ENCODE measurements at places on chromosomes 16 and 17.

DNA sequence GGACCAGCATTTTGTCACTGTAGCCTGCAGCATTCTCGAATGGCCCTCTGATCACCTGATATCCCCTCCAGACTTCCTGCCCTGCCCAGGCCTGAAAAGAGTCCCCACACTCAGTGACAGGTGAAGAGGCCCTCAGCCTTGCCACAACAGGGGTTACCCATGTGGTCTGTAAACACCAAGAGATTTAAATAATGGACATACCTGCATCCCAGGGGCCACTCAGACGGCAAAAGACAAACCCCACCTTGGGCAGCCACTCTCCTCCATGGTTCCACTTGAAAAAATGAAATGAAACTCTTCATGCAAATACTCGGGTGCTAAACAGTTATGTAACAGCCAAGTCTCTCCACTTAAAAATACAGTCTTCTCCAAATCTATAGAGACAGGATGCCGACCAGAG is 22.9 kb upstream of the PECAM1 start:
- DNase-seq, result no peak

DNA sequence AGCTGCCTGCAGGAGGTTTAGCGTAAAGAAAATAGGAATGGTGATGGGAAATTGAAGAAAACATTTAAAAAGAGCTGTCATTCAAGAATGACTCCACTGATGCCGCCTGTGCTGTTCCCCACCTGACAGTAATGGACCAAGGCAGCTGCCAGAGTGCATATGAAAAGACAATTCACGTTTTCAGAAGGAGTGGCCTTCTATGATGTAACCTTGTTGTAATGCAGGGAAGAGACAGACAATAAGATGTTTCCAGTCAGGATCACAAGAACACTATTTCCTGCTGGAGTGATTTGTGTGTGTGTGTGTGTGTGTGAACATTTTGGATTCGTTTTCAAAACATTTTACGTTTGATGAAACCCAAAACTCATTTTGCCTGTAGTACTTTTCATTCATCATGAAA is 203.7 kb downstream of the LGALS9B start:
- no peak for DNase-seq

- DNase-seq, result no peak
These were observed 153.4 kb upstream of the DYNLRB2 start for GRCh38 chr16:80387318-80387921.

DNA sequence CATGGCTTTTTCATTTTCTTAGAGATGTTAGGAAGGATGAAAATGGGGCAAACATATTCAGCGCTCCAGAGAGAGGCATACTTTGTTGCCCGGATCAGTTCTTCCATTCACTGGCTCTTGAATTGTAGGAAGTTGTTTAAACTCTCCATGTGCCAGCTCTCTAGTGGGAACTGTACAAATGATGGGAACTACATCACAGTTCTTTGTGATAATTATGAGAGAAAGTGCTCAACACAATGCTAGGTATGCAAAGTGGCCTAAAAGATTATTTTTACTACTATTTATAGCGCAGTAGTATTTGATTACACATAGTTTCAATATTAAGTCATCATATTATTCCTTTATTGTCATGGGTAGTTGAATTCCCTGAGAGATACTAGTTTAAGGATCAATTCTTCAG is 268.5 kb downstream of the RBFOX1 start:
- no peak for DNase-seq

GRCh38 chr17:48994549-48995303 is 2.5 kb upstream of the IGF2BP1 start:
- DNase-seq, result no peak

GRCh38 chr16:52383119-52383518 is 163.8 kb downstream of the TOX3 start:
- no peak for DNase-seq

DNA sequence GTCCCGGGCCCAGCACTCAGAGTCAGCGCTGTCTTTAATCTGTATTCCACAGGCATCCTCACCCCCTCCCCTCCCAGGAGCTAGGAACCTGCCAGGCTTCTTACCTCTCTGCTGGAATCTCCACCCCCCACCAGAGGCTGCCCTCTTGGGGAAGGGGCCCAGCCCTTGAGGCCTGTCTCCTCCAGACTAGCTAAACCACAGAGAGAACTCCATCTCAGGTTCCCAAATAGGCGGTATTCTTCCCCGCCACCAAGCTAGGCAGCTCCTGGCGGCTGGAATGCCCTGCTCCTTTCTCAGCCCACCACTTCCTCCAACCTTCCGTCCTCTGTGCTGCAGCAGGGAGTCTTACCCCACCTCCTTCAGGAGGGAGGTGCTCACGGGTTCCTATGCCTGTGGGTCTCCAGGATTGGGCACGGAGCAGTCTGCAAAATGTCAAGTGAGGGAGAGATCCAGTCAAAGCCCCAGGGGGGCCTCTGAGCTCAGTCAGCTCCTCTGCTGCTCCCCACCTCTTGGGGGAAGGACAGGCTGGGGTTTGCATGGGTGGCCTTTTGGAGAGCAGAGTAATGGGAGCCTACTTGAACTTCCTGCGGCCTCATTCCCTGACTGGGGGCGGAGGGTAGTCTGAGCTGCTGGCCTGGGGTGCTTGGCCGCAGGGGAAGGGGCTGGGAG is 55.7 kb downstream of the SREBF1 start:
- DNase-seq, result no peak

- no peak for DNase-seq
These were observed 86.9 kb downstream of the NDEL1 start for GRCh38 chr17:8522577-8522976.

DNA sequence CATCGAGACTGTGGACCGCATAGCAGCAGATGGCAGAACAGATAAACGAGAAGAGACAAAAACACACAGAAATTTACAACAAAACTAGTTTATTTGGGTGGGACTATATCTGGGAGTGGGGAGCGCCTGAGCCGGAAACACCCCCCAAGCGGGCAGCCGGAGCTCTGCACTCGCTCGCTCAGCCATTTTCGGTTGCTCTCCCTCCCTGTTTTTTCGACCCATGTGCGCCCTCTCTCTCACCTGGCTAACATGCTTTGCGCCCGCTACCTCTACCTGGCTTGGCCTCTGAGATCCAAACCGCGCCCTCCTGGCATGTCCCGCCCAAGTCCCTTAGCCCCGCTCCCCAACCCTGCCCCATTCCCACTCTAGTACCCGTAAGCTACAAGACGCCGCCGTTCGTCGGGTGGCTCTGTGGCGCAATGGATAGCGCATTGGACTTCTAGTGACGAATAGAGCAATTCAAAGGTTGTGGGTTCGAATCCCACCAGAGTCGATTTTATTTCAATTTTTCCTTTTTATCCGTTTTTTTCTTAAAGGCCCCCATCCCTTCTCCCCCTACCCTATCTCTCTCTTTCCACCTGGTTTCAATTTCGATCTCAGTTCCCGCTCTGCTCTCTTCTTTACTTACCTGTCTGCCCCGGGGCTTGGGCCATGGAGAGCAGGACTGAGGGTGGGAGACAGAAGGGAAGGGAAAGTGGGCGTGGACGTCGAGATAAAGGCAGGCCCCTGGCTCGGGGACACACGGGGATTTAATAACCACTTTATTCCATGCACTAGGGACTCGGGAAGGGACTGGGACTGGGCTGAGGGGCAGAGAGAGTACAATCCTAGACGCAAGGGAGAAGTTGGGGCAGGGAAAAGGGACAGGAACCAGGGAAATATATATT is 2.4 kb upstream of the ALOXE3 start:
- peak; percentile 83 for DNase-seq

DNA sequence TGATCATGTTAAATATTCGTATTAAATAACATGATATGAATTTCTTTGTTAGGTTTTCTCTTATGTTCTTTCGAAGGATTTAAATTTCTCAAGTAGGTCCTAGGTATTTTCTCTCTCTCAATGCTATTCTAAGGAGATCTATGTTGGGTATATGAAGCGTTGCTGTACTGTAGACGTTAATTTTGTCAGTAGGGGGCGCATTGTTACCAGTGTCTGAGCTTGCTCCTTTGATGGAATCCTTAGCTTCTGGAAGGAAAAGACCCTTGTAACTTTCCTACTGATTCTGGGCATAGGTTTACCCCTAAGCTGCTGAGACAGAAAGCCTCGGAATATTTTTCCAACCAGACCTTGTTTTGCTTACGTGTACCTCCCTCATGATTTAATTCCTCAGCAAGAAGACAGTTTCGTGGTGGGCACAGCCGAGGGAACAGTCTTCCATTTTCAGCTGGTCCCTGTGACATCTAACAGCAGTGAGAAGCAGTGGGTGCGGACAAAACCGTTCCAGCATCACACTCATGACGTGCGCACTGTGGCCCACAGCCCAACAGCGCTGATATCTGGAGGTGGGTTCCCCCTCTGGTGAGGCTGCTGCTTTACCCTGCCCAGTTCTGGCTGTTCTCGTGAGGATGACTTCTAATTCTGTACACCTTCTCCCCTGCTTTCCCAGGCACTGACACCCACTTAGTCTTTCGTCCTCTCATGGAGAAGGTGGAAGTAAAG is 17.9 kb downstream of the UTP4 start:
- peak; percentile 93 for DNase-seq

- no peak for DNase-seq
These were observed 67.5 kb downstream of the SEC14L1 start for GRCh38 chr17:77208217-77208808.

DNA sequence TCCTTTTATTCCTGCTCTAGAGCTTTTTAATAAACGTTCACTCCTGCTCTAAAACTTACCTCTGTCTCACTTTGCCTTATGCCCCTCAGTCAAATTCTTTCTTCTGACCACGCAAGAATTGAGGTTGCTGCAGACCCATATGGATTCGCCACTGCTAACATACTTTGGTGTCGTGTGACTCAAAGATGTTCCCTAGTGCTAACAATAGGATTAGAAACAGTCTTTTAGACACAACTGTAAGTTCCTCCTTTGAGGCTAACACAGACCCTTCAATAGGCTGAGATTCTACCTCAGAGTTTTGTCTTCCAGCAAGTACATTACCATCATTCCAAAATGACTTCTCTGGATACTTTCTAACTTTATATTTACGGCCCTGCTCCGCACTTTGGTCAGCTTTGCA is 149.5 kb upstream of the COX10 start:
- no peak for DNase-seq

DNA sequence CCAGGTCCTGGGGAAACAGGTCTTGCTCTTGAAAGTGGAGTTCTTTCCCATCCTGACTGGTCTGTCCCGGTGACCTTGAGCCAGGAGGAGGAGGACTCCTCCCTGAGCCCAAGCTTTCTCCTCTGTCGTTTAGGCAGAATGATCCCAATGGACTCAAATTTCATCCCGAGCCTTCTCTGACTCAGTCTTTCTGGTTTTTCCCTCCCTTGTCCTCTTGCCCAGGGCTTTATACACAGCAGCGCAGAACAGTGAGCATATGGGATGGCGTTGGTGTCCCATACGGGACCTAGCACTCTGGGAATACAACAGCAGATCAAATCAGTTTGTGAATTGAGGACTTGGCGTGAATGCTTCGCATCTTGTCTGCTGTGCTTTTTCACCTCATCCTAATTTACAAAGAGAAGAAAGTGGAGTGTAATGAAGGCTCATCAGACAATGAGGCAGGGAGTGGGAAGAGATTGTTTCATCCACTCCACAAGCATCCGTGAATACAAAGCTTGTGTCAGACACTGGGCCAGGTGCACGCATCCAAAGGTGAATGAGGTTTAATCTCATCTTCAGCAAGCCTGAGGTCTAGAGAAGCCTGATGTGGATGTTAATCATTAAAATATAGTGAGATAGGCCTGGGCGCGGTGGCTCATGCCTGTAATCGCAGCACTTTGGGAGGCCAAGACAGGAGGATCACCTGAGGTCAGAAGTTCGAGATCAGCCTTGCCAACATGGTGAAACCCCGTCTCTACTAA is 1.1 kb upstream of the XYLT1 start:
- DNase-seq, result no peak

DNA sequence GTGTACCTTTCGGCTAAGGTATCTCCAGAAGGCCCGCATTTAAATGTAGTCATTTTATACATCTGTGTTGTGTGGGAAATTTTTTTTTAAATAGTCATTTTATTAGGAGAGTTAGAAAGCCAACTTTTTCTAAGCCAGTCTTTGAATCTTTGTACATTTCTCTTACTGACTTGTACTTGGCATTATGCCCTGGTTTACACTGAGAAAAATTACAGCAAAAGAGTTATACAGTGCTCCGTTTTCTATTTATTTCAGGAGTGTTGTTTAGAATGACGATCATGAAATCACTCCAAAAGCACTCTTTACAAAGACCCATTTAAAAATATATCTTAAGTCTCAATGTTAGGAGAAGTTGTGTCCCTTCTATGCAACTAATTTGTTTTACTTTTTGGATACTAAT is 91.8 kb downstream of the CYB561 start:
- no peak for DNase-seq

Measured in spinal cord (tissue), 10 donors.